ENCODE measurements at places on chromosomes 5 and 9.
A peak's percentile ranks its signal among the peaks of the same experiment; 100 is the strongest.

DNA sequence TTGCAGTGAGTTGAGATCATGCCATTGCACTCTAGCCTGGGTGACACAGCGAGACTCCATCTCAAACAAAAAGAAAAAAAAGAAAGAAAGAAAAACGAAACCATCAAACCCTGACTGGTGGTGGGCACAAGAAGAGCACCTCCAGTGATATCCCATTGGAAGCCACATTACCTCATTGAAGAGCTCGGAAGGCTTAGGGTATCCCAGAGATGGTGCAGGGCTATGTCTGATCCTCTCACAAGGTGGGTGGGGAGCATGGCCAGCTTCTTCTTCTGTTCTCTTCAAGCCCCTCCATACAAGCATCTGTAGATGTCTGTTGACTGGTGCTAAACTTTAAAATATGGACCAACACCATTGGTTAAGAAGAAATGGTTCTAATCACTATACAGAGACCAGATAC lies 45.8 kb downstream of the GAS1 start:
- DNase-seq: no peak

DNA sequence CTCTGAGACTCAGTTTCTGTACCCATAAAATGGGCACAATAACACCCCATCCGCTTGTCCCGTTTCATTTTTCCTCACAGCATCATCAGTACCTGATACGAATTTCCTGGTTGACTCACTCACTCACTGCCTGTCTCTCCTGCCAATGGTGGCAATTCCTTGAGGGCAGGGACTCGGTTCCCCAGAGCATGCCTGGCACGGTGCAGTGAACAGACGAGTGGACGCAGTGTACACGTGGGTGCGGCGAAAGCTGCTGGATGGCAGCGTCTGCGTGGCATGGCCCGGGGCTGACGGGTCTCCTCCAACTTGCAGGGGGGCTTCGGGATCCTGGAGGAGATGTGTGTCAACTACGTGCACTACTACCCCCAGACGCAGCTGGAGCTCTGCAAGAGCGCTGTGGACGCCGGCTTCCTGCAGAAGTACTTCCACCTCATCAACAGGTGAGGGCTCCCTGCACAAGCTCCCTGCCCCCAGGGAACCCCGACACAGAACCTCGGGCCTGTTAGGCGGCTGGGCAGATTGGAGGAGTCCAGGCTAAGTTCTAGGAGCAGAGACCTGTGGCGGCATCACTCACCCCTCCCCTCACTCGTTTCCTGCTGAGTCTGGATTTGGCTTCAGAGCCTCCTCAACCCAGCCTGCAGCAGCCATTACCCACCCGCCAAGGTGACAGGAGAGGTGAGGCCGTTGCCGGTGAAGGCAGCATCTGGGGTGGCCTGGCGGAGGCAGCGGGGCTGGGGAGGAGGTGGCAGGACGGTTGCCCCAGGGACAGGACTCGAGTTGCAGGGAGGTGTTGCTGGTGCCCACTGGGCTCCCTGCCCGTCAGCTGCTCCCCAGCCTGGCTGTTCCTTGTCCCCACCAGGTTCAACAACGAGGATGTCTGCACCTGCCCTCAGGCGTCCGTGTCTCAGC lies 20.3 kb downstream of the DBH start:
- DNase-seq: no peak

GRCh38 chr5:108623826-108624225 lies 123.9 kb upstream of the FER start:
- DNase-seq: no peak

DNA sequence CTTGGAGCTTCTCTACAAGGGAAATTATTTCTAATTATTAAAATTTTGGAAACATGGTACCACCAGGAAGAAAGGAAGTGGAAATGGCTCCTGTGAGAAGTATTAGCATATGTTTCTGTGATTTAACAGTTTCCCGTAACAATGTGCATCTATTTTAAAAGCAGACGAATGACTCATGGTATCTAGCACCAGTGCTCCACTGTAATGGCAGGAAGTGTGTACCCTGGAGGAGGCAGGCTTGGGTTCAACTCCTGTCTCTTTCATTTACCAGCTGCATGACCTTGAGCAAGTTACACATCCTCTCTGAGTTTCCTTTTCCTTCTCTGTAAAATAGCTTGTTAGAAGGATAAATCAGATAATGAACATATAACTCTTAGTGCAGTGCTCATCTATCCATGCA lies 41.0 kb upstream of the ANGPTL2 start:
- peak; percentile 92 for DNase-seq

DNA sequence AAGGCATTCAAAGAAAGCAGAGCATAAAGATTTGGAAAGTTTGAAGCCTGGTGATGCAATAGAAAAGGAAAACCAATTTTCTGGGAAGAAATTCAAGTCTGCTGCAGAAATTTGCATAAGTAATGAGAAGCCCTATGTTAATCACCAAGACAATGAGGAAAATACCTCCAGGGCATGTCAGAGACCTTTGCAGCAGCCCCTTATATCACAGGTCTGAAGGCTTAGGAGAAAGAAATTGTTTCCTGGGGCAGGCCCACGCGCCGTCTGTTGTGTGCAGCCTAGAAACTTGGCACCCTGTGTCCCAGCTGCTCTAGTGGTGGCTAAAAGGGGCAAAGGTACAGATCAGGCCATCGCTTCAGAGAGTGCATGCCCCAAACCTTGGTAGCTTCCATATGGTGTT lies 495.3 kb upstream of the CDH6 start:
- DNase-seq: no peak

DNA sequence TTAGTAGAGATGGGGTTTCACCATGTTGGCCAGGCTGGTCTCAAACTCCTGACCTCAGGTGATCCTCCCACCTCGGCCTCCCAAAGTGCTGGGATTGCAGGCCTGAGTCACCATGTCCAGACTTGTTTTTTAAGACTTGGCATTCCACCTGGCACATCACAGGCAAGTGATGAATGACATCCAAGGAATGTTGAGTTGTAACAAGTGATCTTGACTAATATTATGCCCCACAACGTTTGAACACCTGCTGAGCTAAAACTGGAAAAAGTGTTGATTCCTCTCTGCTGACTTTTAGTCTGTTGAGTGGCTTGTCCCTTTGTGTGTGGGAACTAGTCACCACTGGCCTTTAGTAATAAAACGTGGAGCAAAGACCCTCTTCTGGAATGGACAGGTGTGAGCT lies 54.6 kb downstream of the SUB1 start:
- no peak for DNase-seq

Measured in HCEC 1CT (cell line).